HS-27A (cell line): ENCODE measurements at places on chromosomes 11 and 22.

DNA sequence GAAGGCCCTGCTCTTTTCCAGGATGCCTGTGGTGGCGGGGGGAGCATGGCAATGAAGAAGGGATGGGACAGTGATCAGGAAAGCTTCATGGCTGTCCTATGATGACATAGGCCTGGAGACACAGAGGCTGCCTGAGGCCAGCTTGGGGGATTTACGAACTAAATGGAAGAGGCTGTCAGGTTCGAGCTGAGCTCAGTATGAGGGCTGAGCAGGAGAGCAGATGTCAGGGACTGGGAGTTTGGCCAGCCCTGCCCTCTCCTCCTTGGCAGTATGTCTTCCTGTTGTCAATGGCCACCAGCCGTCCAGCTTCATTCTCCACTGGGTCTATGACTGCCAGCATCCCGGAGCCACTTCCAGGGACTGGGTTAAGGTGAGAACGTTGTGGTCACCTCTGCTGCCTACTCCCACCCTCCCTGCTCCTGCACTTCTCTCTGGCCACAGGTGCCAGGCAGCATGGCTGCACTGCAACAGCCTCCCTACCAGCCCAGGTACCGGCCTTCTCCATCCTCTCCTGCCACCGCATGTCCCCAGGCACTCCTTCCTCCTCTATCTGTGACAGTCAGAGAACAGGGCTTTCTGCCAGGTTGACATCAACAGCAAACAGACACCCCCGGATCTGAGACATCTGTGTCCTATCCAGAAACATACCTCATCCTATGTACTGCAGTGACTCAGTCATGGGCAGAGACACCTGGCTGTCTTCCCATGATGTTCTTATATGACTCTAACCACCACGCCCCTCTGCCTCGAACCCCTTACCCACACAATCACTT, 75.1 kb downstream of the KIRREL3 start:
- DNase-seq: no peak

GRCh38 chr22:30610299-30610698, 3.3 kb downstream of the TCN2 start:
- DNase-seq: no peak

DNA sequence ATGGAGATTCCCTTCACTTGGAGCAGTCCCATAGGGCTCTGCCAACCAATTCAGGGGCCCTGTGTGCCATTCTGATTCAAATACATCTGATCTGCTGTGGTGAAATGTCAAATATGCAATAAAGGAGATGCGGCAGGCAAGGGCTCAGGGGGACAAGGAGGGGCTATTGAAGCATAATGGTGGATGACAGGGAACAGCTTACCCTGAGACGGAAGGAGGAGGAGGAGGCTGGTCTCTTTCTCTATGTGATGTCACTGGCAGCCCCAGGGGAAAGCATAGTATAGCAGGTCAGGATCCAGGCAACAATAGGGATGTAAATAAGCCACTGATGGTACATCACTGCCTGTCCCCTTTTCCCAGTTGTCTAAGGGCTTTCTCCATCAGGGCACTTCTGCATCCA, 350.9 kb upstream of the SYN3 start:
- DNase-seq: no peak

DNA sequence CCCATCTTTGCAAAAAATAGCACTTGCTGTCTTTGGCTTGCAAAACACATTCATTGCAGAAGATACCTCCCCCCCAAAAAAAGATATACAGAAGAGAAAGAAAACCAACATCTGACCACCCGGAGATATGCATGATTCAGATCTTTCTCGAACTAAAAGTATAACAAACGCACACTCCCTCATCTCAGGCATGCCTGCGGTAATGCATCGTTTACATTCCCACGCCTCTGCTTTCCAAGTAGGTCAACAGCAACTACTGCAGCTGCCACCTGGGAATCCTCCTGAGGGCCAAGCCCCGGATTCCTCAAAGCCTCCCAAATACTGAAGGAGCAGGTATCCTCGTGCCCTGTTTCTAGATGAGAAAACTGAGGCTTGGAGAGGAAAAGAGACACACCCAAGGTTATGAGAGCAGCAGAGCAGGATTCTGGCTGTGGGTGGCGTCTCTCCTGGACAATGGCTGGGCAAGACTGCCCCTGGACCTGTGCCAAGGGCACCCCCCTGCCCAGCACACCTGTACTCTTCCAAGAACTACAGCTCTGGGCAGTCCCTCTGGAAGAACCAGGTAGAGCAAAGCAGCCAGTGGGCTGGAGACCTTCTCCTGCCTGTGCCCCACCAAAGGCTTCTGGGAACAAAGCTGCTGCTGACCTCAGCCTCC, 38.1 kb downstream of the NUP50 start:
- no peak for DNase-seq
